ENCODE measurements at places on chromosomes 4 and X.

GRCh38 chrX:10190367-10190766, 33.6 kb downstream of the CLCN4 start:
- DNase-seq: no peak

DNA sequence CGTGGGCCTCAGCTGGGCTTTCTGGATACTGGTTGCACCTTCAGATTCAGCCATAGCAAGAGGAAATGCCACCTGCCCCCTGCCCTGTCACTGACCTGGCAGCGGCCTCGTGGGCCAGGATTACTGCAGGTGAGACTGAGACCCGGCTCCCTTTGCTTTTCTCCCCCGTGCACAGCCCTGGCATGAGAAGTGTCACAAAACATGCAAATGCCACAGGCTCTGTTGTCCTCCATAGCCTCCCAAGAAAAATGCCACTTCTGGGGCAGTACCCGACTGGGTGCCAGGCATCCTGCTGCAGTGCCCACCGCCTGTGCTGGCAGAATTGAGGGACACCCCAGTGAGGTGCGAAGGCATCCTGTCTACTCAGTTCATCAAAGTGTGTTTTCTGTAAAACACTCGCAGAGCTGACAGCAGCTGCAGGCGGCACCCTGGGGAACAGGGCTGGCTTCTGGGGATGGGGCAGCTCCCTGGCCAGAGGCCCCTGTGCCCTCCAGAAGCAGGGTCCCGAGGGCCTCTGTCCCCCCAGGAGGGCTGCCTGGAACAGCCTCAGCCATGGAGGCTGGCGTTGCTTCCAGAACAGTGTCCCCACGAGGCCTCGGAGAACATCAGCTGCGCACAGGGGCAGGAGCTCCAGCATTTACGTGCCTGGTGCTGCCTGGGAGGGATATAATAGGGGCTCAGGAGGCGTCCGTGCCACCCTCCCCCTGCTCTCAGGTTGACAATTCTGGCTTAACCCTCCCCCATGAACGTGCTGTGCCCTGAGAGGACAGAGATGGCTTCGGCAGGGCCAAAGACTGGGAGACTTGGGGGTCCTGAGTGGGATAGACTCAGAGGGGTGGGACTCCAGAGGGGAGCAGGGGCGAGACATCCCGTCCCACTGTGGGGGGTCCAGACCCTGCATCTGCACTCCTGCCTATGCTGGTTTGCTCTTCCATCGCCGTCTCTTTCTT, 99.5 kb upstream of the NKX1-1 start:
- DNase-seq: no peak

- peak; percentile 28 for DNase-seq
Observed at GRCh38 chr4:86484241-86484640, 109.9 kb upstream of the PTPN13 start.

DNA sequence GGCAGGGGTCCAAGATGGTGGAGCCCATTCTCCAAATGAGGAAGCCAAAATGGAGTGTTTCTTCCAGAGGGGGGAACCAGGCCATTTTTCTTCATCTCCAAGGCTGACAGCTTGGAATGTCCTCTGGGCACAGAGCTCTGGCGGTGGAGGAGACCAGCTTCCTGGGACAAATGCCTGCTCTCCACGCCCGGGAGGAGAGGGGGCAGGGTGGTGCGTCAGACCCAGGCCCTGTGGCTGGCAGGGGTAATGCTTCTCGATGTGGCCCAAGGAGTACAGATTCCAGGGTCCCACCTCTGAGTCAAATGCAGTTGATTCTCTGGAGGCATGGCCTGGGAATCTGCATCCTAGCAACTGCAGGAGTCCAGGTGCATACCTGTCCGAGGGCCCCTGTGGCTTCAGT, 44.6 kb upstream of the ADRA2C start:
- DNase-seq: no peak

GRCh38 chr4:82779032-82779431, 19.6 kb downstream of the SCD5 start:
- no peak for DNase-seq

DNA sequence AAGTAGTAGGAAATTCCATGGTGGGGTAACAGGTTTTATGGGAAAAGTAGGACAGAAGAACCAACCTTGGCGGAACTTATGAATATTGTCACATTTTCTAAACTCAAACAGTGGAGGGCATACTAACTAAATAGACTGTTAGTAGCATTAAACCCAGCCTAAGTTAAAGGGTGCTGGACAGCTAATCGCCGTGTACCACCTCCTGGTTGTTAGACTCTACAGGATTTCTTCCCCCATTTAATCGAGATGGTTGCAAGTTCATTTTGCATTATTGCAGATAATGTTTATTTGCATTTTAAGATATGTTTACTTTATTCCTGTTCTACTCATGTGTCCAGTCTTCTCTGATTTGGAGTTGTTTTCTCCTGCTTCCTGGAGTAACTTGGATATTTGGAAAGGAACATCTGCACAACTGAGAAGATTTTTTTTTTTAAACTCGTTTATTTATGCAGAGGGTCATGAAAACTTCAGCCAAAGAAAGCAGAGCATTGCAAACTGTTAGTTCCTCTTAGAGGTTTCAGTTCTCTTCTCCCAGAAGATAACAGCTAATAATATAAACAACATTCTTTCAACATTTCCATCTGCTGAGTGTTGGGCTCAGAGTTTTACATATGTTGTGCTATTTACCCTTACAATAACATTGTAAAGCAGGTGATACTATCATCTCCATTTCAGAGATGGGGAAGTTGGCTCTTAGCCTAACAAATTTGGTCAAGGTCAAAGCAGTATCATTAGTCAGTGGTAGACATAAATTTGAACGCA, 51.5 kb upstream of the TBC1D9 start:
- peak; percentile 70 for DNase-seq

DNA sequence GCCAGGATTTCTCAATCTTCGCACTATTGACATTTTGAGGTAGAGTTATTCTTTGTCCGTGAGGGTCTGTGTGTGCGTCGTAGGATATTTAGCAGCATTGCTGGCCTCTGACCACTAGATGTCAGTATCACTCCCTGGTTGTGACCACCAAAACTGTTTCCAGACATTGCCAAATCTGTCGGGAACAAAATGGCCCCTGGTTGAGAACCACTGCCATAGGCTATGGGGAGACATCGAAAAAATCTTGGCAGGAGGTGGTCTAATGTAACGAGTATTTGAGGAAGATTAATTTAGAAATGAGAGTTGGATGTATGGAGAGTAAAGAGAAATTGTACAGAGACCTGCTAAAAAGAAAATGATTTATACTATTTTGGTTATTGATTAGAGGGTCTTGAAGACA, 108.4 kb downstream of the DOCK11 start:
- peak; percentile 30 for DNase-seq

GRCh38 chrX:12315526-12315925, 177.3 kb downstream of the FRMPD4 start:
- DNase-seq: no peak

DNA sequence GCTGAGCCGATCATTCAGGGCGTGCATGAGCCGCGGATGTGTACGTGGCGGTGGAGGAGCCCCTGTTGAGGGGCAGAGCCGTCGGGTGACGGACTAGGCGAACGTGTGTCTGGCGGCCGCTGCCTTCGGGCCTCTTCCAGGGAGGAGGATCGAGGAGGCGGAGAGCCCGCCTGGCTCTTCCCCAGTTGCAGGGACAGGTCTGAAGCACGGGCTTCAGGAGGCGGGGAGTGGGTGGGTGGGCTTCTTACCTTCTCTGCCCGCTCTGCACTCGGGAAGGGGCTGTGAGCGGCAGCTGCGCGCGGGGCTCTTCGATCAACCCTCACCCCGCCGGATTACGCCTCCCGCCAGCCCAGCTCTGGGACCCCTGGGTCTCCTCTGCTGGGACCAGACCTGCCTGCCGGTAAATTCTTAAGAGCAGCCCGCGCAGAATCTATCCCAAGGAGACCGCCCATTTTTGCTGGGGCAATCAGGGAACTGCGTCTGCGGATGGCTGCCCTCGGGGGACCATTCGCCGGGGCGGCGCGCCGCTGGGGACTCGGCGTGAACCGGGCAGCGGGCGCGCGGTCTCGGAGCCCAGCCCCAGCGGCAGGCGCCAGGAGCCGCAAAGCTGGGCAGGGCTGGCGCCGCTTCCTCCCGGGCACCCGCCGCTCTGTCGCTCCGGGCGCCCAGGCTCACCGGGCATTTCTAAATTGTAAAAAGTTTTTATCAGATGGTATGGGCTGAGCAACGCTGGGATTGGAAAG, 4.9 kb downstream of the PLAC8 start:
- DNase-seq: peak; percentile 74

GRCh38 chr4:38868059-38868960, 704 bp downstream of the FAM114A1 start:
- peak; percentile 18 for DNase-seq

- no peak for DNase-seq
Observed at GRCh38 chr4:105526656-105527055, 25.8 kb upstream of the ARHGEF38 start.

GRCh38 chr4:30073011-30073710, 647.0 kb upstream of the PCDH7 start:
- DNase-seq: no peak

DNA sequence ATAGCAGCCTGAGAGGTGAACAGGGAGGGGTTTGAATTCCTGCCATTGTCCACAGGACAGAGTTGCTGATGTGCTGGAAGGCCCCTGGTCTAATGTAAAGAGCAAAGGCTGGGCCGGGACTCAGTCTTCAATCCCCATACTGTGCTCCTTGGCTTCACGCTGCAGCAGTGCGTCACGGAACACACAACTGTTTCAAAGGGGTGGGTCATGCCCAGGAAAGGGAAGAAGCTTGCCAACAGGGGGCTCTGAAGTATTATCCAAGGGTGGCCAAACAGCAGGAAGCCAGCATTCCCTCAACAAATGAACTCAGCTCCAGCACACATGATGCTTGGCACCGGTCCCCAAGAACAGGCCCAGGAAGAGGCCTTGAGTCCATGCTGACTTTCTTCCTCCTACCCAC, 122.5 kb downstream of the NFKB1 start:
- no peak for DNase-seq

DNA sequence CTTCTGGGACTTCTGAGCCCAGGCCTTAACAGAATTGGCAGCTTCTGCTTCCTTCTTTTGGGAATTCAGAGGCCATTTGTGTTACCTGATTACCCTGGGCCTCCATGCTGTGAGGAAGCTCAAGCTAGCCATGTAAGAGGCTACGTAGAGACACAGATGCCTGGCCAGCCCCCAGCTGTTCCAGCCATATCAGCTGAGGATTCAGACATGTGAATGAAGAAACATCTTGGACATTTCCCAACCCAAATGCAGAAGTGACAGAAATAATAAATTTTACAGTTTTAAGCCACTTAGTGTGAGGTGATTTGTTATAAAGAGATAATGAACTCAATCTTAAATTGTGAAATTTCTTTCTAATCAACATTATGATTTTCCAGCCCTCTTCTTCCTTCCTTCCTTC, 18.7 kb upstream of the ZNF827 start:
- DNase-seq: no peak

DNA sequence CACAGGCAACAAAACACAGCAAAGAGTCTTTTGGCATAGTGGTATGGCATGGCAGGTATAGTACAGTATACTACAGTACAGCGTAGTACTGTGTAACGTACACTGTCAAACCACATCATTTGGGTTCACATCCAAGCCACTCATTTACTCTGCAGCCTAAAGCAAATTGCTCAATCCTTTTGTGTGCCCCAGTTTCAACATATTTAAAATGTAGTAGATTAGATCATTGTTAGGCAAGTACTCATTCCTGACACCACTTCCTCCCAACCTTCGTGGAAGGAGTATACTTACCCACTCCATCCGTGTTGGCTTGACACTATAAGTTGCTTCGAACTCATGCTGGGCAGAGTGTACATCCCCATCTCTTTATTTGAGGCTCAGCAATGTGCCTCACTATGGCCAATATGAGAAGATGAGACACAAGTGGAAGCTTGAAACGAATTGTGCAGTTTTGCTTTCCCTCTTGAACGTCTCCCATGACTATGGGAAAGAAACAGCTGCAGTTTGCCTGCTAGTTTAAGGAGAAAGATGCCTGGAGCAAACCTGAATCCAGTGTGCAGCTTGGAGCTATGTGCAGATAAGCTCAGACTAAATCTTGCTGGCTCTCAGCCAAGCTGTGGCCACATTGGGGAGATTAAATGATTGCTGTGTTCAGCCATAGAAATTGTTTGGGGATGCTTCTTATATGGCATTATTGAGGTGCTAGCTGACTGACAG, 85.7 kb upstream of the TBL1X start:
- DNase-seq: no peak

DNA sequence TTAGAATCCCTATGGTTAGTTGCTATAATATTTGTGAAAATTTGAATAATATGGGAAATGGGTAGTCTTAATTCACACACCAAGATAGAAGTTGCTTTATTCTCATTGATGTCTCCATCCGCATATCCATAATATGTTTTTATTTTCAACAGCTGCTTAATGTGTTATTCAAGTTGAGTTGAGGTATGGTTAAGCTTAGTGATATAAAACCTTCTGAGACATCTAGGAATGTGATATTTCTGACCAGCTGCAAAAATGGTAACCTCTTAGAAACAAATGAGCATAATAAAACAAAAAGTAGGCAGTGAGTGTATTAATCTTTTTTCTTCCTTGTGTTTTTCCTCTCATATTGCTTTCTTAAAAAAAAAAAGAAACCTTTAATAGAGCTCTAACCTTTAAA, 172.9 kb downstream of the TENM3 start:
- DNase-seq: no peak

DNA sequence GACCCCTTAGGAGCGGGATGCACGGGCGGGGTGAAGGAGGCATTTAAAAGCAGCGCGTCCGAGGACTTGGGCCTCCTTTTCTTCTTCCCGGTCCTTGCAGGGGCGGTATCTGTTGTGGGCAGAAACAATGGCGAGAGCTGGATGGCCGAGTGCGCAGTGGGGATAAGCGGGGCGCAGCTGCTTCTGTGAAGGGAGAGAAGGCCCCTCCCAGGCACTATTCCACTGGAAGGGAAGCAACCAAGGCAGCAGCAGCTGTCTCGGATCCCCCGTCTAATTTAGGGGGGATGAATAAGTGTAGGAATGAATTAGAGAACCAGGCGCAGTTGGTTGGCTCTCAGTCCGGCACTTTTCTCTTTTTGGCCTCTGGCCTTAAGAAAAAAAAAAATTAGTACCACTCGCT, 995 bp downstream of the SMARCA5 start:
- DNase-seq: peak; percentile 47

DNA sequence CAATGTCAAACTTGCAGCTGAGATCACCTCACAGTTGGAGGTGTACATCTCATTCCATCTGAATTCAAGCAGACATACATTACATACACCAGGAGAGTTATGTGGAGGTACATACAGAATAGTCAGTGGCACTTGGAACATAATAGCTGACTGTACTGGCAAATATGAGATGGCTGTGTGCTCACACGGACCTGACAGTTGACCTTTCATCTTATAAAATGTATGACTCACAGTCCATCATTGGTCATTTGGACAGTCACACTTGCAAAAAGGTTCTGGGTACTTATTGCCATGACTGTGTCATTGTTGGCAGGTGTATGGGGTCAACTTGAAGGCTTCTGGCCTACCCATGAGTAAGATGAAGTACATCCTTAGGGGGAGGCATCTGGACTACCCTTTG, 88.6 kb upstream of the WDR1 start:
- no peak for DNase-seq

GRCh38 chr4:74855879-74856278, 61.6 kb upstream of the BTC start:
- no peak for DNase-seq

GRCh38 chrX:39555431-39555830, 542.3 kb downstream of the BCOR start:
- no peak for DNase-seq

All from GM06990 (cell line).